ENCODE measurements at places on chromosomes 11 and 22.

DNA sequence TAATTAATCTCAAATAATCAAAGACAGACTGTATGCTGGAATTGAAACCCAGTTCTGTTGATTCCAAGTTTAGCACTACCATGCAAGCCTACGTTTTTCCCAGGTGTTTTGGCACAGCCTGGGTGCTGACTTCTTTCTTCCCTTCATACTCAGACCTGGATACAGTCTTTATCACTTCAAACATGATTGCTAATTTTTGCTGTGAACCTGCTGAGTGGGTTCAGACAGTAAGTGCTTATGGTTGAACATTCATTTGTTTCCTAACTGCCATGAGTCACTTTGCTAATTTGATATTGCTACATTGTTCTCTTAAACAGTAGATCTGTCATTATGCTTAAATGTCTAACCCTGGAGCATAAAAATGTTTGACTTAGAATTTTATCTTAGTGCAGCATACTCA lies 12.2 kb downstream of the PAAF1 start:
- no peak for DNase-seq

GRCh38 chr22:23745791-23746190 lies 5.1 kb downstream of the ZNF70 start:
- DNase-seq, result no peak

DNA sequence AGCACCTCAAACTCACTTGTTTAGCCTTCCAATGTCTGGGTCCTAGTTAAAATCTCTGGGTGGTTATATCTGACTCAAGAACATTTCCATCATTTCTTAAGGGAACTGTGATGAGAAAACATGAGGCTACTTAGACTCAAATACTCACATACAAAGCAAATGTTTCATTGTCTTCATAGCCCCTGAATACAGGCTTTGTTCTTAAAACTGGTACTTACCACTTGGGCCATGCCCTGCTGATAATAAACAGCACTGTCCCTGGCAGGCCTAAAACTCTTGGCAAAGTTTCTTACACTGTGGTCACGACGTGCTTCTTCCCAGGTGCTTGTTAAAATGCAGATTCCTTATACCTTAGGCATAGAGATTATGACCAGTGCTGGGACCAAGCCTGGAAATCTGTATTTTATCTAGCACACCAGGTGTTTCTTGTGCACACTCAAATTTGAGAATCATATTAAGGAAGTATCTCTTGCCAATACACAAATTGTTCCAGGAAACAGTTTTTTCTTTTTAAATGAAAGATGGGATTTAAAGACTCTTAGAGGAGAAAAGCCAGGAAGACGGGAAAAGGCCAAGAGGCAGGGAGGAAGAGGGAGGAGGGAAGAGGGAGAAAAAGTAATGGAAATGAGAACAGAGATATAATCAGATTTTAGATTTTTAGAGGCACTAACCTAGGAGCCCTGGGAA lies 287.9 kb upstream of the MPPED2 start:
- no peak for DNase-seq

- no peak for DNase-seq
These were observed 42.2 kb upstream of the CCDC134 start for GRCh38 chr22:41758231-41758630.

- DNase-seq, result no peak
These were observed 98.0 kb downstream of the NAT10 start for GRCh38 chr11:34203377-34203871.
